ENCODE measurements at places on chromosomes 11 and 22.

DNA sequence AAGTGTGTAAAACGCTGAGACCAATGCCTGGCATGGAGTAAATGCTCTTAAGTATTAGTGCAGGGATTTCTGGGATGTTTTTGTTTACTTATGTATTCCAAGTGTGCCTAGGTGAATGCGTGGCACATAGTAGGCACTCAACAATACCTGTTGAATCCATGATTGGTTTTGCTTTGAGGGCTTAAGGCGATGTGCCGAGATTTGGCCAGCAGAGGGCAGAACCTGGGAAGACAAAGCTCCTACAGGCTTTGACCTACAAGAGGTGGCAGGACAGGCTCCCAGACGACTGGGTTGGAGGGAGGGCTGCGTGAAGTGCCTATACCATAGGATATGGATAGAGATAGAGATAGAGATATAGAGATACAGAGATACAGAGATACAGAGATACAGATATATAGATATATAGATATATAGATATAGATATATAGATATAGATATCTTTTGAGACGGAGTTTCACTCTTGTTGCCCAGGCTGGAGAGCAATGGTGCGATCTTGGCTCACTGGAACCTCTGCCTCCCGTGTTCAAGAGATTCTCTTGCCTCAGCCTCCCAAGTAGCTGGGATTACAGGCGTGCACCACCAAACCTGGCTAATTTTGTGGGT is 13.9 kb downstream of the KCNE3 start:
- peak; percentile 77 for DNase-seq

DNA sequence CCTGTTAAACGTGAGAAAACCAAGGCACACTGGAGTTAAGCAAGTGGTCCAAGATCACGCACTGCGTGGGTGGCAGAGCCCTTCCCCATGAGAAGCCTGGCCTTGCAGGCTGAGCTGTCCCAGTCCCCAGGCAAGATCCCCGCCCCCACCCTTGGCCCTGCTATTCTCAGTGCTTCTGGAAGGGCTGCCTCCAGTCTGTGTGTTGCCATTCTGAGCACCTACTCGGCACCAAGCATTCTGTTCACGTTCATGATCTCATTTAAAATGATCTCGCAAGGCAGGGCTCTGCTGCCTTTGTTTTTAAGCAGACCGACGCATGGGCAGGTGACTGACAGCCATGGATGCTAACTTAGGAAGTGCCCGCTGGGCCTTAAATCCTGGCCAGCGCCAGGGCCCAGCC is 62.8 kb downstream of the PHF21B start:
- no peak for DNase-seq

- no peak for DNase-seq
Measured at GRCh38 chr11:114001416-114001815, 26.5 kb downstream of the HTR3A start.

DNA sequence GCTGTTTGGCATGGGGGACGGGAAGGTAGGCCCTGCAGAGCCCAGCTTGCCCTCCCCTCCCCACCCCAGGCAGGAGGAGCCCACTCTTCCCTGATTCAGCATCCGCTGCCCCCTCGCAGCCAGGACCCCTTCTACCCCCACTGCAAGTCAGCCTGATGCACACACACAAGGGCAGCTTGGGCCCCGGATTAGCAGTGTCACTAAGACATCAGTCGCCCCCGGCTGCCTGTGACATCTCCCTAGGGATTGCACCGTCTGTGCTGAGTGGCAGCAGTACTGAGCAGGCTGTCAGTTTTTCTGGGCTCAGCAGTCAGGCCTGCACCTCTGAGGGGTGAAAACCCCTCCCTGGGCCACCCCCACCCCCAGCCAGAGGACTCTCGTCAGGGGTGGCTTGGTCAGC is 30.4 kb upstream of the SYT7 start:
- DNase-seq = no peak

GRCh38 chr11:88280673-88281316 is 56.7 kb downstream of the CTSC start:
- DNase-seq = no peak

DNA sequence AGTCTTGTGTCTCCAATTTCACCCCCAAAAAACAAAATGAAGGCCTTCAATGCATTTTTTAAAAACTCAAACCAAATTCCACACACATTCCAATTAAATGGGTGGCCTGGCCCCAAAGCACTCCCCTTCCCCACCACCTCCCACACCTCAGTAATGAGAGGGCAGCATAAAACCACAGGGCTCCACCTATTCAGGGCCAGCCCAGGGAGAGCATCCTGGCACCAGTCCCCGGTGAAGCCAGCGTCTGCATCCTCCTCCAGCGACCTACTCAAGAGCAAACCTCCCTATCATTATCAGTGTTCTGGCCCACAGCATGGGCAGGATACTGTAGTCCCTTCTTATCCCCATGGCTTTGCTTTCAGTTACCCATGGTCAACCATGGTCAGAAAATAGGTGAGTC is 17.8 kb upstream of the OR8B8 start:
- DNase-seq = no peak

DNA sequence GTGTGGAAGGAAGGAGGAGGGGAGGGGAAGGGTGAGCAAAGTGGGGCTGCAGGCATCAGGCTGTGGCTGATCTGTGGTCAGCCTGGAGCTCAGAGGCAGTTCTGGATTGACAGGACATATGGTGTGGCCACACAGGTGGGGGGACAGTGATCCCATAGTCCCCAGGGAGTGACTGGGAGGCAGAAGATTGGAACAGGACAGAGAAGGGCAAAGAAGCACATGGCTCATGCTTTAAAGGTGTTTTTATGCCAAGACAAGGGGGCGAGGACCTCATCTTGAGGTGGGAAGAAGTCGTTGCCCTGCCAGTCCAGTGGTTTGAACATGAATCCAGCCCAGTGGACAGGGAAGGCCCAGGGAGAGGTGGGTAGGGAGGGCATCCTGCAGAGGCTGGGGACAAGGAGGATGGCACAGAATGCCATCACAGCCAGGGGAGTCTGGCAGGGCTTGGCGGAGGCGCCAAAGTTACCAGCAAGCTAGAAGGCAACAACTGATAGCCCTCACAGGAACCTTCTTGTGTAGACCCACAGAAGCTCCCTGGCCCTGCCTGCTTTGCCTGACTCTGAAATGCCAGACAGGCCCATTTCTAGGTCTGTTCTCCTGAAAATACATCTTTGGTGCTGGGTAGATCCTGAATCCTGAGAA is 3.1 kb downstream of the BET1L start:
- no peak for DNase-seq

Measured in GM20000 (cell line).